ENCODE measurements at places on chromosomes 5 and 9. TPM values are rescaled to one million over a fixed set of nuclear protein-coding genes. Genes with fewer than 3 reads are reported as not detected.

Gene SLC24A2
- not detected for total RNA-seq

Gene NRG2
- 0.18 TPM for total RNA-seq

Gene MORN5
- total RNA-seq = not detected

Gene SPOCK1
- 5.0 TPM for total RNA-seq

Gene MPDZ
- total RNA-seq = 39.3 TPM

All from IMR-90 (cell line).